Amniotic stem cell (primary cell): ENCODE measurements at places on chromosomes 7 and 10.

DNA sequence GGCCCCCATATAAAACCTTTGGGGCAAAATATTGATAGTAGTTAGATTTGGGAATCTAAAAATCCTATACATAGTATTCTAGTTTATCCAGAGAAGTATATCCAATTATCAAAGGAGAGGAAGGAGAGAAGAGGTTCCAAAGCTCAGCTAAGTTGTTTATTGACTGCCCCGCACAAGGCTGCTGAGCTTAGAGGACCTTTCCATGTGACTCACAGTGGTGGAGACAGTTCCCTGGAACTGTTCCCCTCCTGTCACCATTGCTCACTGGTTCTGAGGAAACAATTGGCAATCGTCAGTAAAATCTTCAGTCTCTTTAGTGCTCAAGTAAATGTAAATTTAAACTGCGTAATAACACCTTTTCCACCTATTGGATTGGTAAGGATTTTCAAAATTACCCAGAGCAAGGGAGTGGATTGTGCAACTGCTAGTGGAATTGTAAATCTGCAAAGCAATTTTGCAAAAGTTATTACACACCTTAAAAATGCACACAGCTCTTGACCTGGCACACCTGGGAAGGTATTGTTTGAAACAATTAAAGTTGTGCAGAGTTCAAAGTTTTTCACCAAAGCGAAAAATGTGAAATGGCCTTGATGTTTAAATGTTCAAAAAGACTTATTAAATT, 63.1 kb downstream of the EEPD1 start:
- no peak for DNase-seq

DNA sequence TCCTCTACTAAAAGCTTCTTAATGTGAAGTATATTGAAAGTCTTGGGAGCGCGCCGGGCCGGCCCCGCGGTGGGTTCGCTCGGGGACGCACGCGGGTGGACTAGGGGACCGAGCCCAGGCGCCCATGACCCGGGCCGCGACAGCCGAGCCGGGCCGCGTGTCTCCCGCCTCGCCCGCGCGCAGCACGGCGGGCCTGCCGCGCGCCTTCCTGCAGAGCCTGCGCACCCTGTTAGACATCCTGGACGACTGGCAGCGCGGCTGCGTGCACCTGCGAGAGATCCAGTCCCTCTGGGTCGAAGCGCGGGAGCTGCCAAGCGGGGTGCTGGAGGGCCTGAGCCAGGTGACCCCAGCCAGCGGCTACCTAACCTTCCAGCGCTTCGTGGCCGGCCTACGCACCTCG, 25.4 kb upstream of the ZNF735 start:
- no peak for DNase-seq

DNA sequence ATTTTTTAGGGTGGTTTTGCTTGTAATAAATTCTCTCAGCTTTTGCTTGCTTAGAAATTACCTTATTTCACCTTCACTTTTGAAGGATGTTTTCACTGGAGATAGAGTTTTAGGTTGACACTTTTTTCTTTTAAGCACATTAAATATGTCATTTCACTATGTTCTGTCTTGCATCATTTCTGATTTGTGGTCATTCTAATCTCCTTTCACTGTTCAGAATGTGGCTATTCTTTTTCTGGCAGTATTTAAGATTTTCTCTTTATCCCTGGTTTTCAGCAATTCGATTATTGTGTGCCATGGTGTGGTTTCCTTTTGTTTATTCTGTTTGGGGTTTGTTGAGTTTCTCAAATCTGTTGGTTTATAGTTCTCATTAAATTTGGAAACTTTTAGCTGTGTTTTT, 1065.6 kb downstream of the KCNMA1 start:
- DNase-seq: no peak

GRCh38 chr7:707296-708000, 19.1 kb upstream of the DNAAF5 start:
- no peak for DNase-seq

GRCh38 chr7:151468217-151469018, 28.5 kb upstream of the CRYGN start:
- no peak for DNase-seq

- no peak for DNase-seq
These were observed 45.8 kb upstream of the PLEKHA1 start for GRCh38 chr10:122328676-122329075.

- DNase-seq: peak; percentile 80
These were observed 103.6 kb downstream of the SMURF1 start for GRCh38 chr7:99040104-99040958.

DNA sequence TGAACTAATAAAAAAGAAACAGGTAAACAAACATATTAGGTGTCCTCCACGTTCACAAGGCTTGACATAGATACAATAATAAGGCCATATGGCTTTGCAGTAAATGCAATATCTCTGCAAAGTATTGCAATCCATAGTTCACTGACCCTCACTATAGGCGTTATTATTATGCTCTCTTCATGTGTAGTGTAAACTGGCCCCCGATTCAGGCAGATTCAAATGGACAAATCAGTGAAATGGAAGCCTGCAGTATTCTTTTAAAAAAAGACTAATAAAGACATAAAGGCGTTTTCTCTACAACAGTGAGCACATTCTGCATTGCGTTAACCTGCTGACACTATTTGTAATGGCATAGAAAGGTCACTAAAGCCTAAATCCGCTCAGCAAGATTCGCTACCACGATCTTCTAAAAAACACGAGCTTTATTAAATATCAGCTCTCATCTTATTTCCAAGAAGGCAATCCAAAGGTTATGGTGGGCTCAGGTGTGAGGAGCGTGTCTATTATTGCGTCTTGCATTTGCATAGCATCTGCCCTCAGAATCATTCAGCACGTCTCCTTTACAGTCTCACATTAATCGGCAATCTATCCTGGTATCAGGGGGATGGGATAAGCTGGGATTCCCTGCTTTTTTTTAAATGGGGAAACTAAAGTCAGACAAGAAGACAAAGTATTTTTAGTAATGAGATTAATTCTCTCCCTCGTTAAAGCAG, 36.2 kb downstream of the FRMD4A start:
- DNase-seq: no peak

DNA sequence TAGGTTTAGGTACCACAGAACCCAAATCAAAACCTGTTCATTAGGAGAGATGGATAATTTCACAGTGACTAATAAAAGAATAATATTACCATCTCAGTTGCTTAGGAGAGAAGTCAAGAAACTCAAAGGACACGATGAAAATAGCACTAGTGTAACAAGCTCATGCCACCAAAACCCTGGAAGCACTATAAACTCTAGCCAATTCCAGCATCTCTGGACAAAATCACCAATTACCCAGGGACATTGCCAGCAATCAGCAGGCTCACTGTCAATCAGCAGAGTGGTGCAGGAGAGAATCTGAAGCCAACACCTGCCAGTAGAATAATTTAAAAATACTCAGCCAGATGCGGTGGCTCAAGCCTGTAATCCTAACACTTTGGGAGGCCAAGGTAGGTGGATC, 88.9 kb downstream of the ARMH3 start:
- DNase-seq: no peak
